ENCODE measurements at places on chromosomes 7 and 10. TPM values are rescaled to one million over a fixed set of nuclear protein-coding genes. Genes with fewer than 3 reads are reported as not detected.
A peak's percentile ranks its signal among the peaks of the same experiment; 100 is the strongest.

DNA sequence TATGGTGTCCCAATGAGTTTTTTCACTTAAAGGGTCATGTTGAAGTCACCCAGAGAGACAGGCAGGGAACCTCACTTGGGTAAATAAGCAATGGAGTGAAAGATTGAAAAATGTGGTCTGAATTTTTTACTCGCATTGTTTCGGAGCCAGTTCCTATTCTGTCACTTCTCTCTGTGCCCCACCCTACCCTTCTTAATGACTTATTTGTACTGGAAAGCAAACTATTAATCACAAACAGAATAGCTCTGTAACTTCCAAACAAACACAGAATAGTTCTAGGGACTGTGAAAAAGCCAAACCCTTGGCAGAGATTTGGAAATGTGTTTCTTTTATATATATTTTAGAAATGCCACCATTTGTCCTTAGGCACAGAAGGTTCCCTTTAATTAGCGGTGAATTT, 76.0 kb downstream of the LRMDA start:
- H3K27ac ChIP-seq, result peak overlapping the region; percentile 48
- DNase-seq, result no peak
- no peaks in the 10 kb centered on the region for H3K27me3 ChIP-seq

GRCh38 chr10:96387601-96388000, 28.8 kb upstream of the OPALIN start:
- H3K4me1 ChIP-seq, result peaks cover 13% of the 10 kb centered on the region
- no peak overlapping the region for H3K27ac ChIP-seq
- H3K36me3 ChIP-seq, result no peaks in the 10 kb centered on the region
- H3K27me3 ChIP-seq, result peaks cover 11% of the 10 kb centered on the region
- no peak for DNase-seq

GRCh38 chr10:78378192-78378591, 344.5 kb downstream of the RPS24 start:
- no peaks in the 10 kb centered on the region for H3K36me3 ChIP-seq
- DNase-seq, result no peak
- H3K4me1 ChIP-seq, result no peaks in the 10 kb centered on the region
- no peaks in the 10 kb centered on the region for H3K27me3 ChIP-seq

DNA sequence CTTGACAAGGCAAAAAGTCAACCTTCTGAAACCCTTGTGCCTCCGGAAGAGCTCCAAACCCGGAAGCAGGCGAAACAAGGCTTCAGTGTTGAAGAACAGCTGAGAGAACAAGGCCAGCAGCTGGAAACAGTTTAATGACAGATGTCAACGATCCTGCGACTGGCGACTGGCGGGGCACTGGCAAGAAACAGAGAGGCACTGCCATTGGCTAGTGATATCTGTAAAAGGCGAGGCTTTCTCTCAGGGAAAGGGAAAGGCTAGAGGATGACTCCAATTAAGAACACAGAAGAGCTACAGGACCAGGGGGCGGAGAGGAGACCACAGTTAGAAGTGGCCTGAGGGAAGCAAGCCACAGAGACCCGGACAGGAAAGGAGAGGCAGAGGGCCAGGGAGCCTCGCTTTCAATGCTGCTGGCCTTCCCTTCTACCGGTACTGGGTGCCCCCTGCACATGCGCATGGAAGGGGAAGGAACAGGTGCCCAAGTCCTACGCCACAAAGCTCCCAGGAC, 19.4 kb downstream of the ITGB1 start:
- DNase-seq, result peak; percentile 39
- H3K27ac ChIP-seq, result peak overlapping the region; percentile 81
- H3K36me3 ChIP-seq, result peaks cover 13% of the 10 kb centered on the region
- no peak overlapping the region for H3K4me3 ChIP-seq
- H3K27me3 ChIP-seq, result no peaks in the 10 kb centered on the region
- H3K4me1 ChIP-seq, result peaks cover 80% of the 10 kb centered on the region

DNA sequence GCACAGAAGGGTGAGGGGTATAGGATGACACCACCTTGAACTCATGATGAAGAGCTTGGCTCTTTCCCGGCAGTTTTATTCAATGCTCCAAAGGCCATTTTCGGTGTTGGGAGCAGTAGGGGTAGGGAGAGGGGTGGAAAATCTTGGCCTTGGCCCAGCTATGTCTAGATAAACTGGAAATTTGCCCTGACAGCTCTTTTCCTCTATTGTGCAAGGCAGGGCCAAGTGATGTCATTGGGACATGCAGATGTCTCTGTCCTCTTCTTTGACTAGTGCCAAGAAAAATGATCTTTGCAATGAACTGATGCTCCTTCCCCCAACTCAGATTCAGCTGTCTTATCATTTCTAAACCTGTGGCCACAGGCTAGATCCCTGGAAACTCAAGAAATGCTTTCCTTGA, 27.7 kb upstream of the PRKCQ start:
- H3K4me1 ChIP-seq, result no peaks in the 10 kb centered on the region
- no peak overlapping the region for H3K27ac ChIP-seq
- no peaks in the 10 kb centered on the region for H3K27me3 ChIP-seq
- no peak for DNase-seq

GRCh38 chr7:36984710-36985312, 260.5 kb upstream of the AOAH start:
- no peak overlapping the region for H3K4me3 ChIP-seq
- no peaks in the 10 kb centered on the region for H3K27me3 ChIP-seq
- DNase-seq, result no peak
- H3K4me1 ChIP-seq, result peaks cover 27% of the 10 kb centered on the region

GRCh38 chr7:34034728-34035127, 129.4 kb downstream of the BMPER start:
- peaks cover 33% of the 10 kb centered on the region for H3K4me1 ChIP-seq
- no peaks in the 10 kb centered on the region for H3K36me3 ChIP-seq
- no peaks in the 10 kb centered on the region for H3K27me3 ChIP-seq
- no peak for DNase-seq

DNA sequence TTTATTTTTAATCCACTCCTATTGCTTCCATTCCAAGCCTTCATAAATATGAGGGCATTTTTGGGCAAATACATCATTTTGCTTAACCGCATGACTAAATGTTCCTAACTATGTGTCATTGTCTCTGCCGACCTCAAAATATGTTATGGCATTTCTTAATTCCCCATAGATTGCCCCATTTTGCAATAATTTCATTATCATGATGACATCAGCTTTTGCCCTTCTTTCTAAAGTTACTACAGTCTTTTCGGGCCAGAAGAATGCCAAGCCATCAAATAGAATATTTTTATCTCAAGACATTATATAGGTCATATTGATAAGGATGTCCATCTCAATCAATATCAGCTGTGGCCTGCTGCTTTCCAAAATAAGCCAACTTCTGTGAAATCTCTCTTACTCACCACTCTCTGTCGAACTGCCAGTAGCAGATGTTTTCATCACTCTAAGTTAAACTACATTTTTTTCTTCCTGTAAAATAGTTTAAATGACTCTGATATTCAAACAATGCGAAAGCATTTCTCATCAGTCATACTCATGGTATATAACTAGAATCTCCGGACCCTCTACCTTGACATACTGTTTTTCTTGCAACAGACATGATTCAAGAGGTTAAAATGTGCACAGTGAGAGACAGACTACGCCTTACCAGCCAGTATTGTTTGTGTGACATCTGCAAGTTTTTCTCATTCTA, 1254.6 kb upstream of the CELF2 start:
- no peak overlapping the region for H3K27ac ChIP-seq
- no peak overlapping the region for H3K4me3 ChIP-seq
- H3K4me1 ChIP-seq, result no peaks in the 10 kb centered on the region
- no peaks in the 10 kb centered on the region for H3K36me3 ChIP-seq

GRCh38 chr10:19620811-19621210, 195.4 kb upstream of the PLXDC2 start:
- H3K4me3 ChIP-seq, result no peak overlapping the region
- no peaks in the 10 kb centered on the region for H3K36me3 ChIP-seq
- no peaks in the 10 kb centered on the region for H3K4me1 ChIP-seq
- no peak overlapping the region for H3K27ac ChIP-seq
- DNase-seq, result no peak

GRCh38 chr10:120960725-120961124, 109.6 kb downstream of the WDR11 start:
- no peak for DNase-seq
- no peaks in the 10 kb centered on the region for H3K36me3 ChIP-seq
- no peaks in the 10 kb centered on the region for H3K4me1 ChIP-seq
- peaks cover 15% of the 10 kb centered on the region for H3K27me3 ChIP-seq
- no peak overlapping the region for H3K4me3 ChIP-seq

DNA sequence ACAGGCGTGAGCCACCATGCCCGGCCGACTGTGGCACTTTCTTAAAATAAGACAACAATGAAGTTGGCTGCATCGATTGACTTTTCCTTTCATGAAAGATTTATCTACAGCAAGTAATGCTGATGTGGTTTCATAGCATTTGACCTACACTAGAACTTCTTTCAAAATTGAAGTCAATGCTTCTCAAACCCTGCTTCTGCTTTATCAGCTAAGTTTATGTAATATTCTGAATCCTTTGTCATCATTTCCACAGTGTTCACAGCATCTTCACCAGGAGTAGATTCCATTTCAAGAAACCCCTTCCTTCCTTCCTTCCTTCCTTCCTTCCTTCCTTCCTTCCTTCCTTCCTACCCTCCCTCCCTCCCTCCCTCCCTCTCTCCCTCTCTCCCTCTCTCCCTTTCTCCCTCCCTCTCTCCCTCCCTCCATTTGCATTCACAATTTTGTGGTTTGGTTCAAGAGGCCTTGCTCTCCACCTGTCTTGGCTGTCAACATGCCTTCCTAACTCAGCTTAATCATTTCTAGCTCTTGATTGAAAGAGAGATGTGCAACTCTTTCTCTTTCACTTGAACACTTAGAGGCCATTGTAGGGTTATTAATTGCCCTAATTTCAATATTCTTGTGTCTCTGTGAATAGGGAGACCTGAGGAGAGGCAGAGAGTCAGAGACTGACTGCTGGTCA, 52.1 kb downstream of the HDAC9 start:
- DNase-seq, result no peak
- peaks cover 7% of the 10 kb centered on the region for H3K4me1 ChIP-seq
- H3K4me3 ChIP-seq, result no peak overlapping the region
- H3K27ac ChIP-seq, result no peak overlapping the region

GRCh38 chr10:5070648-5071410, 23.4 kb upstream of the AKR1C3 start:
- H3K4me3 ChIP-seq, result no peak overlapping the region
- H3K27me3 ChIP-seq, result no peaks in the 10 kb centered on the region
- peak overlapping the region; percentile 73 for H3K27ac ChIP-seq
- no peak for DNase-seq
- H3K4me1 ChIP-seq, result peaks cover 23% of the 10 kb centered on the region
- no peaks in the 10 kb centered on the region for H3K36me3 ChIP-seq

Gene PSMA2
- 32.7 TPM for total RNA-seq

Gene DNAJC30
- total RNA-seq, result 2.8 TPM

Gene ANKMY2
- total RNA-seq, result 39.8 TPM

Gene PAPOLB
- not detected for total RNA-seq

Gene INA
- not detected for total RNA-seq

Gene CNPY1
- total RNA-seq, result not detected

Gene COL1A2
- 234 TPM for total RNA-seq

Gene ASB10
- not detected for total RNA-seq

Data from stomach (tissue), 19 donors.